ENCODE measurements at places on chromosomes 11 and 22. TPM values are rescaled to one million over a fixed set of nuclear protein-coding genes. Genes with fewer than 3 reads are reported as not detected.

DNA sequence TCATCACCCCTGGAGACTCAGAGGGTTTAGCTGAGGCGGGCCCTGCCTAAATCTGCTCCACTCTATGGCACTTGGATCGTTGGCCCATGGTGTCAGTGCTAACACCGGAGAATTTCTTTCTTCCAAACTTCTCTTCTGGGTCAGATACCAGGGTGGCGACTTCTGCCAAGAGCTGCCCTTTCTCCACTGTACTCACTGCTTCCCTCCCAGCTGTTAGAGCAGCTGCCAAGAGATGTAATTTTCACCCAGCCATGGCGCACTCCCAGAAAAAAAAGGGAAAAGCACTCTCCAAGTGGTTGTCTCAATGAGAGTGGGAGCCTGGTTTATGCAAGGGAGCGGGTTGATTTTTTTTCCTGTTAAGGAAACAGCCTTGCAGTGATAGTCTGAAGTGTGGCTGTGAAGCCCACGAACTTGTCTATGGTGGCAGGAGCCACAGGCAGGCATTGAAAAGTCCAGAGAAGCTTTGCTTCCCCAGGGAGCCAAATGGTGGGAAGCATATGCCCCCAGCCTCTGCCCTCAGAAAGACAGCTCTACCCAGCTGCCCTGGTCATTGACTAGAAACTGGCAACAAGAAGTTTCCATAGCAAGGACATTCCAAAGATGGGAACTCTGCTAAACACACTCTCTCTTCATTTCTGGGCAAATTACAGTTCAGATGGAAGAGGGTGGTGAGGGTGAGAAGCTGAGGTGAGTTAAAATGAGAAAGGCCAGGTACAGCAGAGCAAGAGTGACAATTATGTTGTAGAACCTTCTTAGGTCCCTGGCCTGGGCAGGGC, 10.7 kb downstream of the PCSK7 start:
- DNase-seq, result peak; percentile 58

DNA sequence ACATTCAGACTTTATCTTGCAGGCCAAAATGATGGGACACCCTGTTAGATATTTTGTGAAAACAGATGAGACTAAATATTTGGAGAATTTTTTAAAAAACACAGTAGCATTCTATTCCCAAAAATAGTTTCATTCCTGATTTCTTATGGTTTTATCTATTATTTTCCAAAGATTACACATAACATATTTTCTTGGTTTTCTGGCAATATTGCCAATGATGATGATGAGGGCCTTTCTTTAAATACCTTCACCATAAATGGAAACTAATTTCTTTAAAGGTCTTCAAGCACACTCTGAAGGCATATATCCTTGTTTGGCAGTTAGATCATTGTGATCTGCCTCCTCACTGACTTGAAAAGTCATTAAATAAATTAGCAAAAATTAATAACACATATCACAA, 522.3 kb upstream of the LUZP2 start:
- DNase-seq, result no peak

GRCh38 chr11:64763526-64764039, 3.8 kb upstream of the PYGM start:
- DNase-seq, result no peak

DNA sequence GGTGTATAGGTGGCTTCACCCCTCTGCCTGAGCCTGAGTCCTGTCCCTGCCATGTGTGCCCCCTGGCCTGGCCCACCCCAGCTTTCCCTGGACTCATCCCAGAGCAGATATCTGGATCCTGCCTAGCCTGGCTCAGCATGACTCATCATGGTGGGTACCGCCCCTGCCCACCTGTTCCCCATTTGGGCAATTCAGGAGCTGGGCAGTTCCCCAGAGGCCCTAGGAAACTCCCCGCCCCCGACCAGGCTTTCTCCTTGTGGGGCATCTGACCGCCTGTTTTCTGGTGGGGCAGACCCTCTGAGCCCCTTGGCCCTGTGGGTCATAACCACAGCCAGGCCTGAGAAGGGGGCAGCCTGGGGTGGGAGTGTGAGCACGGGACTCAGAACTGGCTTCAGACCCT, 4.4 kb downstream of the TSPO start:
- no peak for DNase-seq

DNA sequence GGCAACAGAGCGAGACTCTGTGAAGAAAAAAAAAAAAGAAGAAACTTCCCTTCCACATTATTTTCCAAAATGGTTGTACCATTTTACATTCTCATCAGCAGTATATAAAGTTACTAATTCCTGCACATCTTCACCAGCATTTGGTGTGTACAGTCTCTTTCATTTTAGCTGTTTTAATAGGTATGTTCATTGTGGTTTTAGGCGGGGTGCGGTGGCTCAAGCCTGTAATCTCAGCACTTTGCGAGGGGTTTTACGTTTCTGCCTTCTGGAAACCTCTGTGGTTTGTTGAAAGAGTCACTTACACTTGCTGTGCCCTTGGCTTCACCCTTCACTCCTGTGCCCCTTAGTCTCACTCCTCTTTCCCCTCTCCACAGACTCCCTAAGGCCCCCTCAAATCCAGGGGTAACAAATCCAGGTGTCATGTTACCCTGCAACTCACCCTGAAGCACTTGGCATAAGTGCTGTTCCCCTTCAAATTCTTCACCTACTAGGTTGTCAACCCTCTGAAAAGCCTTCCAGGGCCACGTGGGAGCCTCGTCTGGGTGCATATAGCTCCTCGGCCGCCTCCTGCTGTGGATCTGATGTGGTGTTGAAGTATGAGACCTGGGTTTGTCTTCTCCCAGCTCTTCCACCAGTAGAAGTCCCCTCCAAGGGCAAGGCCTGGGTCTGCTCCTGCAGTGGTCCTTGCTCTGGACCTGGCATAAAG, 20.8 kb downstream of the TOB2 start:
- no peak for DNase-seq

DNA sequence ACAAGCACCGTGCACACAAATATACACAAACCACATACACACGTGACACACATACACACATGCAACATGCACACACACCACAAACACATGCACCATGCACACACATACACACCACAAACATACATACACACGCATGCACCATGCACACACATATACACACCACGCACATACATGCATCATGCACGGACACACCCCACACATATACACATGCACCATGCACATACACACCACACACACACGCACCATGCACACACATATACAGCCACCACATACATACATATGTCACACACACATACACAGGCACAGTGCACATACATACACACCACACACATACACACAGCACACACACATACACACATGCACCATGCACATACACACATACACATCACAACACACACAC, 12.7 kb upstream of the B4GALNT4 start:
- no peak for DNase-seq

DNA sequence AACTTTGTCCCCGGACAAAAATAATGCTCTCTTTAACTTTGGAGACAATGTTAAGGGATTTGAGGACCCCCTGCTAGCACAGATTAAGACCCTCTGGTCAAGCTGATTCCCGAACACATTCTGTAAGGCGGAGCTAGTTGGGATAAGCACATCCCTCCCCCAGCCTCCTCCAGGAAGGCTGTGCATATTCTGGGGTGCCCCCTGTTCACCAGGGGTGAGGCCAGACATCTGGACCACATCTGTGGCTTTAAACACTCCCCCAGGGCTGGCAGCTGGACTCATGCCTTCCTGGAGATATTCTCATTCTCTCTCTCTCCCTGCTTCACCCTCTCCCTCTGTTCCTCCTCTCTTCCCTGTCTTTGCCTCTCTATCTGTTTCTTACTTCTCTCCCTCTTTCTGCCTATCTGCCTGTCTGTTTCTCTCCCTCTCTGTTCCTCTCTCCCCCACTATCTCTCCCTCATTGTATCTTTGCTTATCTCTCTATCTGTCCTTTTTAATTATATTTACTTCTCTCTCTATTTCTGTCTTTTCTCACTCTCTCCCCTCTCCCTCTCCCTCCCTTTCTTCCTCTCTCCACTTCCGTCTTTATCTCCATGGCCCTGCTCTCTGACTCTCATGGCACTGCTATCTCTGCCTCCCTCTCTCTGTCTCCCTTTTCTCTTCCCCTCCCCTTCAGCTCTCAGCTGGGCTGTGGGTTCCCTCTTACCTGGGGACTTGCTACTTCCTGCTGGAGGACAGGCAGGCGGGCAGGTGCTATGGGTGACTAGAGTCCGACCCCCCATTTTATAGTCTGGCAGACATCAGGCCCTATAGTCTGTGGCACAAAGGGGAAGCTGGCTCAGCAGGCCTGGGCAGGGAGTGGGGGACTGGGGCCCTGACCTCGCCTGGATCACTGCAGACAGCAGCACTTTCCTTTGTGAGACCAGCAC, at the start of gene CRYBB1:
Gene CRYBB1, minus strand, starts transcription at position 757 of the 929 bp plus-strand sequence. CDS start 1,708 bp downstream, outside the sequence.
- no peak for DNase-seq

DNA sequence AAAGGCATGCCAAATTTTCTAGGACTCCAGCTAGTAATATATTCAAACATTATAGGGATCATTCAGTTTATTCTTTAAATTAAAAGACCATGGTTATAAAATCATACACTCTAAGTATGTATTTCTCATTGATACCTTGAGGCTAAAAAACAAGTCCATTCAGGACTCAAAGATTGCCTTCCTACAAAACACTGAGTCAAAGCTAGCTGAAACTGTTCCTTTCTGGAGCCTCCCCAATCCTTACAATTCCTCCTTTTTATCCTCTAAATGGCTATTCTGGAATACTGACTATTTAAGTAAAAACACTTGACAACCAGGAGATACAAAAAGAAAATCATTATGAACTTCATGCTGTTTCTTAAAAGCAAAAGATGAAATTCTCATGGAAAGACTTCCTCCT, 4.9 kb upstream of the TTLL12 start:
- no peak for DNase-seq

- DNase-seq, result no peak
These were observed 184.5 kb upstream of the PITPNB start for GRCh38 chr22:28103596-28103995.

DNA sequence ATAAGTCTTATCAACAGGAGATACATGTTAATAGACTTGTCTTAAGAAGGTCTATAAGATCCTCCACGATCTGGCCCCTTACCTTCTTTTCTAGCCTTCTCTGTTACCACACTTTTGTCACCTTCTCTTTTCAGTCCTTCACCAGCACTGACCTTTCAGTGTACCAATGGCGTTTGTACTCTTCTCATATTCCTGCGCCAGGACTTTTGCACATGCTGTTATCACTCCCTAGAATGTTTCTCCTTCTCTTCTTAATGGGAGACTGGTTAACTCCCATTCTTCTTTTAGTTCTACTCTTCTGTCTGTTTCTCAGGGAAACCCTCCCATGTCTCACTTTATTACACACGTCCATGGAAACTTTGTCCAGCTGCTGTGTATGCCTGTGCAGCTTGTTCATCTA, 4.4 kb upstream of the EED start:
- DNase-seq, result no peak

DNA sequence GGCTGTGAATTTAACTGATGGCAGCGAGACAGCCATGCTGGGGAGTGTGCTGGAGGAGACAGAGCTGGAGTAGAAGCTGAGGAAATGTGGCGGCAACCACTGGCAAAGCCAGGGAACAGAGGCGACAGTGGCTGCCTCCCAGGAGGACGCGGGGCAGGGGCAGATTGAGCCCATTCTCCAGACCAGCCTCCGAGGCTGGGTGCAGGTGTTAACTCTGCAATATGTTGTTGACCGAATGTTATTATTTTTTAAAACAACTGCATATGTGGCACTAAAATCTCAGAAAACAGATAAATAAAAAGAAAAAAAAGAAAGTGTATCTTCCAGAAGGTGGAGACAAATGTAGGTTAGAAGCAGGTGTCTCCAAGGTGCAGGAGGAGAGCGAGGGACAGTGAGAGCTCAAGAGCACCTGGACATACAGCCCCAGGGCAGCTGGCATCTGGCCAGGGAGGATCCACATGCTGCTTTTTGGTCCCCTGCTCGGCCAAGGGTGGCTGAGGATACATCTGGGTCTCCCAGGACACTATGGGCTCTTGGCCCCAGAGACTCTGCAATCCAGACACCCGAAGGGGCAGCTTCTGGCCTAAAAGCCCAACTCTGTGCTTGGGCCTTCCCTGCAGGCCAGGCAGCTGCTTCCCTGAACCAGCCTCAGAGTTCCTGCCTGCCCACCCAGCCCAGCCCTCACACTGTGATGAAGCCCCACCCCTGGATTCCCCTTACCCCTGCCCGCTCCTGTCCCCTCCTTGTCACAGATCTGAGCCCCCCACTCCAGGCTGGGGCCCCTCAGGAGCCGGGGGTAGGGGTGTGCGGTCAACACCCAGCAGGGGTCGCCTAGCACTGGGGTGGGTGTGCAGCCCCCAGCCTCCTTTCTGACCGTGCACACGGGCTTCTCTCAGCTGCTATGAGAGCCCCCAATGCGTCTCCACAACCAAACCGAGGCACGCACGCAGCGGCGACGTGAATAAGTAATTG, 12.9 kb downstream of the RTN4R start:
- DNase-seq, result no peak

- DNase-seq, result no peak
These were observed 42.7 kb downstream of the WEE1 start for GRCh38 chr11:9616042-9616675.

DNA sequence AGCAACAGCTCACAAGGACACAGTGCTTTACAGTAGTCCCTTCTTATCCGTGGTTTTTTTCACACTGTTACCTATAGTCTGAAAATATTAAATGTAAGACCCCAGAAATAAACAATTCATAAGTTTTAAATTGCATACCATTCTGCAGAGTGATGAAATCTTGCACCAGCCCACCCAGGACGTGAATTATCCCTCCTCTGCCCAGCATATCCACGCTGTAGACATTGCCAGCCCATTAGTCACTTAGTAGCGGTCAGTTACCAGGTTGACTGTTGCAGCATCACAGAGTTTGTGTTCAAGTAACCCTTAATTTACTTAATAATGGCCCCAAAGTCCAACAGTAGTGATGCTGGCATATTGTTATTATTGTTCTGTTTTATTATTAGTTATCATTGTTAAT, 3.6 kb downstream of the CLTCL1 start:
- no peak for DNase-seq

GRCh38 chr22:22752199-22752555, 107.8 kb downstream of the GGTLC2 start:
- no peak for DNase-seq

DNA sequence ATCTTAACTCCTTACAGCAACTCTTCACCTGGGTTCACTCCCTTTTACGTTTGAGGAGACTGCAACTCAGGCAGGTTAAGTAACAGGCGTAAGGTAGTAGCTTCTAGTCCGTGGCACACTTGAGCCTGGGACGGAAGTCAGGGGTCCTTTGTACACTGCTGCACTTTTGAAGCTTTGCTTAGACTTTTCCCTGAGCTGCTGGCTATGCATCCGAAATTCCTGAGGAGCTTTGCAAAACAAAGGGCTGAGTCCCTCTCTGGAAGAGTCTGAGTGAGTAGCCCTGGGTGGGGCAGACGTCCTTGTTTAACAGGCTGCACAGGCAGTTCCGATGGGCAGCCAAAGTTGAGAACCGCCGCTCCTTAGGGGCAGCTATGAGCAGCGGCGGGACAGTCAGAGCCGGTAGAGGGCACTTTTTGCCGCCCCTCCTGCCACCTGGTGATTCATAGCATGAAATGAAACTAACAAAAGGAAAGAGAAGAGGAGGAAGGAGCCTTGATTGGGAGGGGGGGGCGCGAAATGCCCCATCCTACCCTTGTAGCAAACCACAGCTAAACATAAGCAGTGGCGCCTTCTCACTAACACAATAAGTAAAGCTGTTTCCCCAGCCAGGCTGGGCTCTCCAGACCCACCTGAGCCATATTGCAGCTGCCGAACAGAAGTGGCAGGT, 1.4 kb downstream of the TMEM109 start:
- peak; percentile 88 for DNase-seq

GRCh38 chr22:45587638-45588505, 83.8 kb upstream of the ATXN10 start:
- DNase-seq, result no peak

The TRIM6 gene
- 1.0 TPM for total RNA-seq

The HBE1 gene
- total RNA-seq, result not detected

The SLC43A3 gene
- total RNA-seq, result 57.0 TPM

The DNAJB7 gene
- not detected for total RNA-seq

The SLC22A25 gene
- total RNA-seq, result not detected

The PUS3 gene
- 9.1 TPM for total RNA-seq

The DGKZ gene
- total RNA-seq, result 51.0 TPM

Measured in lower leg skin (tissue), 4 donors.